ENCODE measurements at places on chromosomes 1 and 21.

DNA sequence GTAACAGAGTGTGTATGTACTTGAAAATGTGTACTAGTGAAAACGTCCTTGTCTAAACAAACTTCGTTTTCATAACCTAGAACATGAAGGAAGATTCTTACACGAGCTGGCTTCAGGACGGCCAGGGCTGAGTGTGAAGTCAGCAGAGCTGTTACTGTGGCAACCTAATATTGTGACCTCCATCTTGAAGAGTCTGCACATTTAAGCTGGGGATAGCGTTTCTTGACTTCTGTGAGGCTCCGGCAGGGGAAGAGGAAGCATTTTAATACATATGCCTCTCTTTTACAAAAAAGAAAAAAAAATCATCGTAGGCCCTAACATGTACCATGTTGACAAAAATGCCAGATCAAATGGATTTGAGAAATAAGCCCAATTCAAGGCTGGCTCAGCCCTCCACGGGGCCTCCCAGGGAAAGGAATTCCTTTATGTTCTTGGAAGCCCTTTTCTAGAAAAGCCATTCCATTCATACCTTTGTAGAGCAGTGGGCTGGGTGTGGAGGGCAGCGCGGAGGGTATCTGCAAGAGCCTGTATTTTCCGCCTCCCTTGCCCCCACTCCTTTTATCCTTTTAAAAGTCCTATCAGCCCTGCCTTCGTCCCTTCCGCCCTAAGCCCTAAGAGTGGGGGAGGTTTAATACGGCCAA is 51.1 kb downstream of the SIM2 start:
- no peak for DNase-seq

- no peak for DNase-seq
Observed at GRCh38 chr1:28160782-28161266, 15.7 kb downstream of the PTAFR start.

- peak; percentile 64 for DNase-seq
Observed at GRCh38 chr1:53278298-53278725, 40.0 kb upstream of the MAGOH start.

GRCh38 chr1:93605812-93606512 is 75.7 kb downstream of the BCAR3 start:
- no peak for DNase-seq

- no peak for DNase-seq
Observed at GRCh38 chr1:30744060-30744756, 13.4 kb downstream of the LAPTM5 start.

- peak; percentile 23 for DNase-seq
Observed at GRCh38 chr1:114263343-114263742, 109.7 kb upstream of the SYT6 start.

DNA sequence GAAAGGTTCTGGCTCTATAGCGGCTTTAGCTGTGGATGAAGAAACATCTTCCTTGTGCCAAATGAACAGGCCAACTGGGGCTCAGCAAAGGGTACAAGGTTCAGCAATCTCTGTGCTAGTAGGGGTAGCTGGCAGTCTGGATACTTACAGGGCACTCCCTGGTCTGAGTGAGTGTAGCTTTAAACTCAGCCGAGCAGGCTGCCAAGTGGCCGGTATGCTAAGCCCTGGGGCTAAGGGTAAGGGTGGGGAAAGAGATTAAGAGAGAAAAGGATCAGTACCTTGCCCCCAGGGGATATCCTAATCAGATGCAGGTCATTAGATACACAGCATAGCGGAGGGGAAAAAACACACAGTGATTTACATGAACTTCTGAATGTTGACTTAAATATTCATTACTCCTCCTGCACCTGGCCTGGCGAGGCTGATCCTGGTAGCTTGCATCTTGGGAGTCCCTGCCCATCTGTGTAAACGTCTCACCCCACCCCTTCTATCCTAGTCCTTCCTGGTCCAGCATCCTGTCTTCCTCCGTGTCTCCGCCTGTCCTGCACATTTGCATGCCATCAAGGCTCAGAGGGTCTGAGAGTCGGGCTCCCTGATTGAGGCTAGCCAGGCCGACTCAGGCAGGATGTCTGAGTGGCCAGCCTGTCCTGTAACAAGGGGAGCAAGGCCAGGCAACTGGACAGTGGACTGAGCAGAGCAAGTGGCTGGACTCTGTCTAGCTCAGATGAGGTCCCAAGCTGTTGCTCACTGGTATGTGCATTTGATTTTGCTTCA is 39.5 kb upstream of the CNTN2 start:
- DNase-seq = no peak

DNA sequence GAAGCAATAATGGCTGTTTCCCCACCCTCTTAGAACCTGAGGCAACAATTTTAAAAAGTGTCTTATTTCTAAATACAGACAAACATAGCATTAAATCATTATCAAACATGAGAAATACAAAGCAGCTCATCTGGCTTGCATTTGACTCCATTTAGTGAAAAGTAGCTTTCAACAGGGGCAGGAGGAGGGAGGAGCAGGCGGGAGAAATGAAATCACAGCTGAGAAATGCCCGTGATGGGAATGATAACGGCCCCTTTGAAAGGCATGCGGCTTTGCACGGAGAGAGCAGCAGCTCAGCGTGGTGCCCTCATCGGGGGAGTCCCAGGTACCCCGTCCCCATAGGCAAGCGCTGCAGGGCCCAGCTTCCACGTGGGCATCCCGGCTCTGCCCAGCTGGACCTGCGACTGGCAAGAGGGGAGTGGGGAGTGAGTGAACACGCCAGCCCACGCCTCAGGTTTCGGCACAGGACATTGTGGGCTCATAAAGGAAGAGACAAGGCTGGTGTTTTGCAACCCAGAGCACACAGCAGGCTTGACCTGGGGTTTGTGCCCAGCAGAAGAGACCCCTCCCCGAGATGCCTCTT is 134.6 kb downstream of the NPHP4 start:
- no peak for DNase-seq

DNA sequence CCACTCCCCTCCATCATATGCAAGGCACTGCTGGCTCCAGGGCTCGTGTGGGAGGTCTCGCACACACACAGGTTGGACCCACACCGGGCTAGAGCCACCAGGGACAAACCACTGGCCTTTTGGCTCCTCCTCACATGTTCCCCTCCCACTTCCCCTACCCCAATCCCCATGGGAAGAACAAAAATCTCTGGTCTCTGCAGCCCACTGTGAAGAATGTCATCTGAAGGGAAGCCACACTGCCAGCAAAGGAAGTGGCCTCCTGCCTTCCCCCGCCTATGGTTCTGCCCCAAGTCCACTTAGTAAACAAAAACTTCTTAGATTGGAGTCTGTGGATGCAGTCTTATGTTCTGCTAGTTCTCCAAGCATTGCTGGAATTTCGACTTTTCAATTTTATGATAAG is 24.2 kb downstream of the OLFML3 start:
- DNase-seq = no peak

DNA sequence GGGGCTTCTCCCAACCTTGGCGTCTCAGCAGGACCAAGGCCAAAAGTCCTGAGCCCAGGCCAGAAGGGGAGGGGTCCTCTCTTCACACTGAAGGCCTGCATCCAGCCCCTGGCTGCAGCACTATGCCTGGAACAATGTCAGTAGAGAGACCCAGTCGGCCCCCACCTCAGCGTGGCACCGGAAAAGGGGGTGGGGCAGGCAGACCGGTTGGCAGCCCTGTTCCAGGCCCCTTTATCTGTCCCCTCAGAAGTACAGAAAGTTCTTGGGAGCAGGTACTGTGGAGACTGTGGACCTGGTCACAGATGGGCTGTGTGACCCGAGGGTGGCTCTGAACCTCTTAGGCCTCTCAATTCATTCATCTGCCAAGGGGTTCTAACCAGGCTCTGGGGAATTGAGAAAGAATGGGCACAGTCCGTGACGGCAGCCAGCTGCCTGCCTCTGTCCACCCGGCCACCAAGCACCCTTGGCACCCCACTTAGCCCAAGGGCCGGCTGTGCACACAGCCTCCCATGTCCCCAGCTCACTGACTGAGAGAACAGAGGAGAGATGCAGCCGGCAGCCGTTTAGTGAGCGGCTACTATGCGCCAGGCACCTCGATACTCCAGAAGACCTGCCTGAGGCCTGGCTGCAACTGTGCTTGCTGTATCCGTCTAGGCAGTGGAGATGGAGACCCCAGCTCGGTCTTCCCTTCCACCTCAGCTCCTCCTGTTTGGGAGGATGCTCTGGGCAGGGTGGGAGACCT is 23.9 kb downstream of the RUNX3 start:
- DNase-seq = no peak

- no peak for DNase-seq
Observed at GRCh38 chr1:113415310-113416070, 25.2 kb downstream of the MAGI3 start.

DNA sequence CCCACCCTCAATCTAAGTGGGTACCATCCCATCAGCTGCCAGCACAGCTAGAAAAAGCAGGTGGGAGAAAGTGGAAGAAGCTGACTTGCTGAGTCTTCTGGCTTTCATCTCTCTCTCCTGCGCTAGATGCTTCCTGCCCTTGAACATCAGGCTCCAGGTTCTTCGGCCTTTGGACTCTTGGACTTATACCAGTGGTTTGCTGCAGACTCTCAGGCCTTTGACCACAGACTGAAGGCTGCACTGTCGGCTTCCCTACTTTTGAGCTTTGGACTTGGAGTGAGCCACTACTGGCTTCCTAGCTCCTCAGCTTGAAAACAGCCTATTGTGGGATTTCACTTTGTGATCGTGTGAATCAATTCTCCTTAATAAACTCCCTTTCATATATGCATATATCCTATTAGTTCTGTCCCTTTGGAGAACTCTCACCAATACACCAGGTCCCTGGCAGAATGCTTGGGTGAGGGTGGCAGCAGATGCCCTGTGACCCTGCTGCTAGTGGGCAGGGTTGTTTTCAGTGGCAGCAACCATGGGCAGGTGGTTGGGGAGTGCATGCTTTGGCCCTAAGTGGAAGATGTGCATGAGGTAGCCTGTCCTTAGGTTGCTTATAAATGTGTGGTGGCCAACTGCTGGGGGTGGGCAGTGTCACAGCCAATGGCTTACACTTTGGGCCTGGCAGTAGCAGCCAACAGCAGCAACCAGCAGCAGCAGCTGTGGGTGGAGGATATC is 10.8 kb upstream of the ADAM30 start:
- DNase-seq = no peak

DNA sequence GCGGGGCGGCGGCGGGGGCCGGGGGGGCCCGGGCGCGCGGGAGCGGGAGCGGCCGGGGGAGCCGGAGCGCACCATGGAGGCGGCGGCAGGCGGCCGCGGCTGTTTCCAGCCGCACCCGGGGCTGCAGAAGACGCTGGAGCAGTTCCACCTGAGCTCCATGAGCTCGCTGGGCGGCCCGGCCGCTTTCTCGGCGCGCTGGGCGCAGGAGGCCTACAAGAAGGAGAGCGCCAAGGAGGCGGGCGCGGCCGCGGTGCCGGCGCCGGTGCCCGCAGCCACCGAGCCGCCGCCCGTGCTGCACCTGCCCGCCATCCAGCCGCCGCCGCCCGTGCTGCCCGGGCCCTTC is 546 bp downstream of the SKI start:
- DNase-seq = no peak

DNA sequence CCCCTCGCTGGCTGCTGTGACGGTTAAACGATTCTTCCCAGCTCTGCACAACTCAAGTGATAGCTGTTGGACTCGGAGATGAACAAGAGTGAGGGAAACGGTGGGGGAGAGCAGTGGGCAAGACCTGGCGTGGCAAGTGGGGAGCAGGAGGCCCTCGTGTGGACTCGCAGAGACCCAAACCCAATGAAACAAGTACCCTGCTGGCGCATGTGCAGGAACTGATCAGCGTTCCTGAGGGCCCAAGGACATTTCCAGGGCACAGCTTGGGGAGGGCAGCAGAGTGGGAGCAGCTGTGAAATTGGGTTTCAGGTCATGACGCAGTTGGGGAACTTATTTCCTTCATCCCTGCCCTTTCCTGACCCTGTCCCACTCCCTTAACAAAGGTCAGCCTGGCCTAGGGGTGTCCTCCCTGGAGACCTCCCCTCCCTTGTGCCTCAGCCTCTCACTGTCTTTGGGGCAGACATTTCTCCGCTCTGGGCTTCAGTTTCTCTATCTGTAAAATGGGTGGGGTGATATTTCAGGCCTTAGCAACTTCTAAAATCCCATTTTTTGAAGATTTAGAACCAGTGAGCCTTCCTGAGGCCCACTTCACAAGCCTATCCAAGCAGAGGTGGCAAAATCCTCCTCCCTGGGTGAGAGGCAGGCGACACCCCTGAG is 27.9 kb upstream of the ECE1 start:
- DNase-seq = no peak

DNA sequence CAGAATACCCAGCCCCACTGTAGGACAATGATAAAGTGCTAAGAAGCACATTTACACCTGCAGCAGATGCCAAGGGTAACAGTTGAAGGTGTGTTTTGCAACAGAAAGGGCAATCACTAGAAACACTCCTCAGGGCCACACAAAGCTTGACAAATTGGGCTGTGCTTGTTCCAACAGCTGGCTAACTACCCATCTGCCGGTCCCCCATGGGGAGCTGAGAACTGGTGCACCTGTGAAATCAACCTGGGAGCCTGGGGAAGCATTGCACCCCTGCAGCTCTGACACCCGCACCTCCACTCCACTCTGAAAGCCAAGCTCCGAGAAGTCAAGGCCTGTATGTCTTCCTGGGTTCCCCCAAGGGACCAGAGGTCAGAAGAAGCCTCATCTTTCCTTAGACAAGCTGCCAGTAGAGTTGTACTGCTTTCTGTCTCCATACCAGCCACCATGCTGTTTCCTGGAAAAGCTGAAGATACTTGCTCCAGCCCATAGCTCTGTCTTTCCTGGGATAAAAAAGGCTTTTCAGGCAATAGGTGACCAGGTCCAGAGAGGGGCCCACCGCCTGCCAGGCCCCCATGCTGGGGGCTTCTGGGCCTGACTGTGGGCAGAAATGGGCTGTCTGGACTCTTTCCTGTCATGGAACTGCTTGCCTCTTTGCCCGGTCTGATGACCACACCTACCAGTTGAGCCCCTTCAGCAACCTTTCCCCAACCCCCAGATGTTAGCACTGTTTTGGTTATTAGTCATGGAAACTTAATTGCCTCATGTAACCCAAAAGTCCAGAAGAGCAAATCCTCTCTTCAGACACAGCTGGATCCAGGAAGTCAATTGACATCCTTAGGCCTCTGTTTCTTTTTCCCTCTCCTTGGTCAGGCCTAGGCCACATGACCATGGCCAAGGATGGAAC is 93.6 kb downstream of the KIF14 start:
- DNase-seq = no peak

- no peak for DNase-seq
Observed at GRCh38 chr1:173507205-173507846, 30.2 kb downstream of the PRDX6 start.

GRCh38 chr1:41013796-41014195 is 7.7 kb downstream of the SLFNL1 start:
- no peak for DNase-seq

- no peak for DNase-seq
Observed at GRCh38 chr1:156212130-156212529, 677 bp upstream of the PMF1 start.

DNA sequence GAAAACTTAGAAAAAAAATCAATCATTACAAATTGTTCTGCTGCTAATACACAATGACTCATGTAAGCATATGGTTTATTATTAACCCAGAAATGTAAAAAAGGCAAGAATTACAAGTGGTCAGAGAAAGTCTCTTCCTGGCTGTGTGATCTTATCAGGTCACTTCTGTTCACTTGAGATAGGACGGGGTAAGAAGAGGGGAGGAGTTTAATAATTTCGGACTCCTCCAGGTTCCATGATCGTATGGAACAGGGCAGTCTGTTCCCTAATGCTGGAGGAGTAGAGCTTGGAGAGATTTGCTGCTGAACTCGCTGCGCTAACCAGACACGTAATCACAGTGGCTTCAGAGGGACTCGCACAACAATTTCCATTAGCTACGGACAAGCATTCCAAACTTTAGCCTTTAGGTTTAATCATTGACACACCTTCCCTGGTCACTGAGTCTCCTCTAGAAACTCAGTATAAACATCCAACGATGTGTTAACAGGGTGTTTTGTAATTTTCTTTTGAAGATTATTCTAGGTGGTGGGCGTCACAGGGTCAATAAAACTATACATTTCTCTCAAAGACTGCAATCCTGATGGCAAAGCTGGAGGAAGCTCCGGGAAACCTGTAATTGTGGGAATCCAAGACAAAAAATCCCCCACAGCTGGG is 1.3 kb downstream of the CRYZ start:
- DNase-seq = no peak
